ENCODE measurements at places on chromosomes 2 and 18. TPM values are rescaled to one million over a fixed set of nuclear protein-coding genes. Genes with fewer than 3 reads are reported as not detected.

Gene UBE2E3
- 26.6 TPM for total RNA-seq

Gene SEMA4F
- total RNA-seq = 2.6 TPM

Gene FASTKD1
- total RNA-seq = 13.0 TPM

Gene IL18RAP
- total RNA-seq = not detected

Gene ABCG5
- total RNA-seq = not detected
